ENCODE measurements at places on chromosomes 5 and 9.

- no peak for DNase-seq
Measured at GRCh38 chr9:34607331-34607730, 4.6 kb downstream of the RPP25L start.

DNA sequence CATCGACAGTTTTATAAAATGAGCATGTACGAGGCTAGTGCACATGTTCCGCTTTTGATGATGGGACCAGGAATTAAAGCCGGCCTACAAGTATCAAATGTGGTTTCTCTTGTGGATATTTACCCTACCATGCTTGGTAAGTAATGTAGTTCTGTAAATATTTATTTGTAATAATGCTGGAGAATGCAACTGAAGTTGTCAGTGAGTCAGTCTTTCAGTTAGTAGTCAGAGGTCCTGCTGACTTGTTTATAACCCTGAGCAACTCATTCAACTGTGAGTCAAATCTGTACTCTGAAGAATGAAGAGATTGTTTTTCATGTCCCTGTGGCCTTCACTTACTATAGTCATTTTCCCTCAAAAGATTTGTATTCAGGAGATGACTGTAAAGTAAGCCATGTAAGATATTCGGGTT, 28.4 kb upstream of the GPR150 start:
- no peak for DNase-seq

- no peak for DNase-seq
Measured at GRCh38 chr5:176901260-176902101, 2.3 kb upstream of the HK3 start.

DNA sequence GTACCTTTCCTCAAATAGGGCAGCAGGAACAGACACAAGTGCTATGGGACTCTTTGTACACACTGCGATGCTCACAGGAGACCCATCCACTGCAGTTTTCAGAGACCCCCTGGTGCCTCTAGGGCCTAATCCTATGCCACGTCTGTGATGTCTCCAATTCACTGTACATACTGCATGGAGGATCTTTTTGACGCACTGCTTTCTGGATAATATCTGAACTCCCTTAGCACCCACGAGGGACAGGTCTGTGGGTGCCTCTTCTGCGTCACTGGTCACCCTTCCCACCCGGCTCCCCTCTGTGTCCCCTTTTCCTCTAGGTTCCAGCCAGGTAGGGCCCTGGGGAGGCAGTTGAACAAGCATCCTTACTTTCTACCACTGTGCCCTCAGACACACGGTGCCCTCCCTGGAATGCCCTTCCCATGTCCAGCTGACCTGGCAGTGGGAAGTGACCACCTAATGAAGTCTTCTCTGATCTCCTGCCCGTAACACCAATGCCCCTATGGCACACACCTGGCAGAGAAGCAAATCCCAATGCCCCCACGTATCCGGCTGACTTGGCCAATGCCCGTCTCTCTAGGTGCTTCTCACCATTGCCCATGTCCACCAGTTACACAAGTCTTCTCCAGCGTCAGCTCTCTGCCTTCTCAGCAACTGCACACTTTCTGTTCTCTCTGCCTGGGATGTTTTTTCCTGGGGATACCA, 41.5 kb downstream of the FOXI1 start:
- no peak for DNase-seq

GRCh38 chr5:53173083-53173482, 63.5 kb upstream of the MOCS2 start:
- DNase-seq: no peak

GRCh38 chr9:11537566-11537965, 924.8 kb upstream of the PTPRD start:
- DNase-seq: no peak

GRCh38 chr9:135488527-135488926, 8.9 kb downstream of the PPP1R26 start:
- no peak for DNase-seq

- DNase-seq: no peak
Measured at GRCh38 chr9:99030092-99030511, 74.8 kb upstream of the TGFBR1 start.

Data from CD4-positive, alpha-beta T cell treated with Interleukin-17A for 1 hour (primary cell).